ENCODE measurements at places on chromosomes 3 and 15. TPM values are rescaled to one million over a fixed set of nuclear protein-coding genes. Genes with fewer than 3 reads are reported as not detected.

DNA sequence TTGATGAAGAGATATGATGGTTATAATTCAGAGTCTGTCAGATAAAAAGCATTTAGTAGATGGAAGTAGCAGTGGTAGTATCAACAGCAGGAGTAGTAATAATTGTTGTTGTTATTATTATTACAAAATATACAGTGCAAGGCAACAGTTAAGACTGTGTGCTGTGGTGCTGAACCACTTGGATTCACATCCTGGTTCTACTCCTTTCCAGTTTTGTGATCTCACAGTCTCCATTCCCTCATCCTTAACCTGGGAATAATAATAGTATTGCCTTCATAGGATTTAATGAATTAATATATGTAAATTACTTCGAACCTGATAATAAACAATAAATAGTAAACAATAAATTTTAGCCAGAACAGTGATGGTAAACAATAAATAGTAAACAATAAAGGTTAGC is 37.1 kb upstream of the TSC22D2 start:
- DNase-seq, result no peak

LMAN1L gene
- not detected for total RNA-seq

SHC4 gene
- 0.18 TPM for total RNA-seq

SKOR1 gene
- 0.07 TPM for total RNA-seq

DNA sequence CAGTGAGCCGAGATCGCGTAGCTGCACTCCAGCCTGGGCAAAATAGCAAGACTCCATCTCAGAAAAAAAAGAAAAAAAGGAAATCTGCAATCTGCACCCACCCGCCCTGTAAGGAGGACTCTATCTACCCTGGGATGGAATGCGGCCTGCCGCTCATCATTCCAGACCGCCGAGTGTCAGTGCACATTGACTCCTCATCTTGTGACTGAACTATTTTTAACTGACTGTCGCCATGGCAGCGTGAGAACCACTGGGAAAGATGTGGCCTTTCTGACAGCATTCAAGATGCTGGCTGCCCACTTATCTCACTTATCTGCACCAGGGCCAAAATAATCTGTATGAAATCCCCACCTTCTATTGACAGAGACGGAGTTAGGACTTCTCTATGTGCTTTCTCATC is 38.8 kb upstream of the ANKRD34C start:
- DNase-seq, result no peak

MED12L gene
- total RNA-seq, result 0.11 TPM

DNA sequence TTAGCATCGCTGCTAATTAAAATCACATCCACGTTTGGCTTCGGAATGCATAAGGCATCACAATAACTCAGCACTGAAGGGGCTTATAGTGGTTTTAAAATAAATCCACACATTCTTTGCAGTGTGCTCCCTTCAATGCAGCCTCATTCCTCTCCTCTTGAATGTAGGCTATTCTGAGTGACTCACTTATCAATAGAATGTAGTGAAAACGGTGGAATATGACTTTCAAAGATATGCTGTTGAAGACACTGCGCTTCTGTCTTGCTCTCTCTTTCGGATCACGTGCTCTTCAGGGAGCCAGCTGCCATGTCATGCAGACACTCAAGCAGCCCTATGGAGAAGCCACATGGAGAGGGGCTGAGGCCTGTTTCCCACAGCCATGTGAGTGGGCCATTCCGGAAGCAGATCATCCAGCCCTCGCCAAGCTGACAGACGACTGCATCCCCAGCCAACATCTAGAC is 87.4 kb downstream of the CRYGS start:
- DNase-seq, result no peak

- no peak for DNase-seq
These were observed 88.9 kb upstream of the NEDD4 start for GRCh38 chr15:56082263-56082761.

GRCh38 chr3:74469713-74470112 is 144.7 kb downstream of the CNTN3 start:
- no peak for DNase-seq

GRCh38 chr15:40379853-40380252 is 2.7 kb upstream of the KNSTRN start:
- DNase-seq, result peak; percentile 76

ITIH4 gene
- total RNA-seq, result 0.49 TPM

GRCh38 chr3:87082796-87083440 is 92.0 kb upstream of the VGLL3 start:
- DNase-seq, result peak; percentile 7

DNA sequence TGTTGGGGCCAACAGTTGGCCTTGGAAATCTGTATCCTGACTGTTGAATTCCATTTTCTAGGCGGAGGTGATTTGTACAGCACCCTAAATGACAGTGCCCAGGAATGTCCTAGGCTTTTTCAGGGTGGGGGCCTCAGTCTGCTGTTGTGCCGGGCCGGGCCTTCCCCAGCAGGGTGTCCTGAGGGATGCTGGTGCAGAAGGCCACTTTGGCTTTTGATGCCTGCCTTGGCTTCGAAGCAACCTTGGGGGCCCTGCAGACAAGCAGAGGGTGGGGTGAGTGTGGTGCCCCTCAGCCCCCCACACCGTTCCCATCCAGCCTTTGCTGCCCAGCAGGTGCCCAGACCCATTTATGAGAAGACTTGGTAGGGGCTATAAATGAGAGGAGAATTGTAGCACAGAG is 33.0 kb downstream of the SYNM start:
- no peak for DNase-seq

Data from pulmonary artery endothelial cell (primary cell).